ENCODE measurements at places on chromosomes 5 and 9.

GRCh38 chr9:15155826-15156225, 151.2 kb downstream of the TTC39B start:
- no peak for DNase-seq

DNA sequence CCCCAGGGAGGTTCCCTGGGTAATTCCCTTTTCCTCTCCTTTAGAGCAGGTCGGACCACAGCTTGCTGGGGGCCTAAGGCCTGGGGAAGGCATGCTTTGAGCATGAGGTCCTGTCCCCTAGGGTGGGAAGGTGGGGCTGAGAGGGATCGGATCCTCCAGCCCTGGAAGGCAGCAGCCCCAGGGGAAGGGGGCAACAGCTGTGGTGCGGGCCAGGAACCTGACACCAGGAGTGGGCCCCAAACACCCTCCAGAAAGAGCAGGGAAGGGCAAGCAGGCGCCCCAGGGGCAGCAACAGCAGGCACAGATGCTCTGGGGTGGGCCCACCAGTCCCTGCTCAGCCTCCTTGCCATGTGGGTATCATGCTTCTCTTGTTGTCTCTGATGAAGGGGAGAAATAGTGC, 3.2 kb upstream of the CORO2A start:
- no peak for DNase-seq

GRCh38 chr5:136038635-136039034, 9.8 kb downstream of the TGFBI start:
- DNase-seq, result no peak

GRCh38 chr5:82513738-82514137, 235.6 kb upstream of the RPS23 start:
- DNase-seq, result no peak

GRCh38 chr5:96823900-96824380, 16.2 kb upstream of the ERAP1 start:
- DNase-seq, result no peak

DNA sequence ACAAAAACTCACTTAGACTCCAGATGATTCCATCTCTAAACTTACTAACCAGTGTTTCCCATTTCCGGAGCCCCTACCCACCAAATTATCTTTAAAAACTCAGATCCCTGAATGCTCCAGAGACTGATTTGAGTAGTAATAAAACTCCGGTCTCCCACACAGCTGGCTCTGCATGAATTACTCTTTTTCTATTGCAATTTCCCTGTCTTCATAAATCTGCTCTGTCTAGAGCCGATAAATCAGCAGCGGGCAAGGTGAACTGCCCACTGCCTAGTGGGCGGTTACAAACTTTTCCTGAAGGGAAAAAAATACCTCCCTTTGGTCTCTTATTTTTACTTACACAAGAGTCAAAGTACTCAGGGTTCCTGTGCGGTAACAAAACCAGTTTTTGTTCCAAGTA, 624.4 kb upstream of the RORB start:
- no peak for DNase-seq

DNA sequence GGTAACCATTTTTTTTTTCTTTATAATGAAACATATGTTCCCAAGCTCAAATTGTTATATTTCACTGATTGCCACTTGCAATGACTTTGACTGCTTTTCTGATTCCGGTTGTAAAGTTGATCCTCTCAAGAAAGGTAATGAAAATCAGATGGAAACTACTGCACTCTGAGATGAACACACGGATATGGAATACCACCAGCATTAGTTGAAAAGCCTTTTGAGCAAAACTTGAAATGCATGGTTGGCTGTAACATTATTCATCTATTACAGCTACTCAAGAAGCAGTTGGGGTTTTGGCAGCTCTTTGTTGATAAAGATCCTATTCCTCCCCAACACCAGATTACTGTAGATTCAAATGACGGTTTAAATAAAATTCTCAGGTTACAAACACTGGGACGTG, 591.6 kb upstream of the DMAC1 start:
- no peak for DNase-seq

DNA sequence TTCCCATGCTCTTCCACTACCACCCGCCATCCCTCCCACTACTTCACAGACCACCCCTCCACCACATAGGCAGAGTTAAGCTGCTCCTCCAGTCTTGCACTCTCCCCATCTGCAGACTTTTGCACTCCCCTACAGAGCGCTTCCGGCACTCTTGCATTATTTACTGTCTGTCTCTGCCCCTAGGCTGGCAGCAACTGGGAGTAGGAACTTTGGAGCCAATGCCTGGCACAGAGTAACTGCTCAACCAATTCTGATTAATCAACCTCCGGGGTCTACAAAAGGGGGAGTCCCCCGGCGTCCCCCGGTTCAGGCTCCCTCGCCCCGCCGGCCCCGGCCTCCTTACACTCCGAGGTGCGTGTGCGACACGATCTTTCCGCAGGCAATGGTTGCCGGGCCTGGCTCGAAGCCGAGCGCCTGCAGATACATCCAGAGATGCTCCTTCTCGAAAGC, 498 bp downstream of the HAUS6 start:
- peak; percentile 26 for DNase-seq

- DNase-seq, result no peak
Measured at GRCh38 chr5:134088291-134088690, 26.2 kb upstream of the TCF7 start.

GRCh38 chr5:179912386-179912785, 4.7 kb upstream of the TBC1D9B start:
- no peak for DNase-seq

DNA sequence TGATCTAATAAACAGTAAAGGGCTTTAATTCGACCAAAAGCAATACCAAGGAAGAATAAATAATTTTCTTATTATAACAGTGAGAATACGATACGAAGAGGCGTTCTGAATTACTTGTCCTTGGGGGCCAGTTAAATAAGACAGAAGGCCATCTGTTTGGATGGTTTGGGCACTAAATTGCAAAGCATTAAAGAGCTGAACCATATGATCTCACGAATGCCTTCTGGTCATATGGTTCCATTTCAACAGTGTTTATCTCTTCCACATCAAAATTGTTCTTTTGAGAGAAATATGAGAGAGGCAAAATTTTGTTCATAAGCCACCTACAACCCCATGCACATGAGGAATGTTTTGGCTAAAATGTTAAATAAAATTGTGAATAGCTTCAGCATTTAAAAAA, 605.4 kb downstream of the PTPRD start:
- DNase-seq, result no peak

- no peak for DNase-seq
Measured at GRCh38 chr5:69415584-69415958, 655 bp downstream of the MARVELD2 start.

DNA sequence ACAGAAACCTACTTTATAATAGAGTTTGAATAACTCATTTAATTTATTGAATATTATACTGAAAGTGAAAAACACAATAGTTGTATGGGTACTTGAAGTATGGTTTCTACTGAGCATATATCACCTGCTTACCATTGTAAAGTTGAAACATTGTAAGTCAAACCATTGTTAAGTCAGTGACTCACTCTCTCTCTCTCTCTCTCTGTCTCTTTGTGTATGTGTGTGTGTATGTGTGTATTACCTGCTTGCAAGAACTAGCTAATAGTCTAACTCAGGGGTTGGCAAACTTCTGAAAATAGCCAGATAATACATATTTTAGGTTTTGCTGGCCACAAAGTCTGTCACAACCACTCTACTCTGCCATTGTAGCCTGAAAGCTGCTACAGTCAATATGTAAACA, 564.3 kb upstream of the ZNF608 start:
- DNase-seq, result no peak

GRCh38 chr9:134943411-134943810, 25.7 kb upstream of the FCN1 start:
- DNase-seq, result no peak

- DNase-seq, result no peak
Measured at GRCh38 chr5:148569948-148570347, 84.4 kb downstream of the HTR4 start.

DNA sequence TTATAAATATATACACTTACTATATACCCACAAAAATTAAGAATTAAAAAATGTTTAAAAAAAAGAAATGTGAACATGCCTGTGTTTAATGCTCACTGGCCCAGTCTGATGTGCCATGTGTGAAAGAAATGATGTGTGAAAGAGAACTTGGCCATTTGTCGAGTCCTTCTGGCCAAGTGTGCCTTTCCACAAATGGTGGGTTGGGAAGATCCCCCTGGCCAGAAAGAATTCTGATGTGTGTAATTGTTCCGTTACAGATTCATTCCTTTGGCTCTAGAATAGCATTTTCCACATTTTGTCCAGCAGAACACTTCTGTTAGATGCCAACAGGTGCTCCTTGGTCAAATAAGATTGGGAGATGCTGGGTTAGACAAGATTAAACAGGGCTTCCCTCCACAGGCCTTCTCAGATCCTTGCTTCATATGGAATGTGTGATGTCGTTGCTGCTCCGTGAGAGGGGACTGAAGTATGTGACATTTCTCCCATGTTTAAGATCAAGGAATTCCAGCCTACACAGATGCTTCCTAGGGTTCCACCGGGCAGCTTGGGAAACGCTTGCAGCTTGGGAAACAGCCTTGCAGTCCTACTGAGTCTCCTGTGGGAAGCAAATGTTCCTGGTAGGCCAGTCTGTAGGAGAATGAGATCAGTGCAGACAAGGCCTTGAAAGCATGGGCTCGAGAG, 32.1 kb downstream of the GDNF start:
- no peak for DNase-seq

GRCh38 chr5:173392172-173392571, 64.0 kb upstream of the STC2 start:
- DNase-seq, result no peak

GRCh38 chr5:16871746-16872339, 64.2 kb downstream of the MYO10 start:
- no peak for DNase-seq

DNA sequence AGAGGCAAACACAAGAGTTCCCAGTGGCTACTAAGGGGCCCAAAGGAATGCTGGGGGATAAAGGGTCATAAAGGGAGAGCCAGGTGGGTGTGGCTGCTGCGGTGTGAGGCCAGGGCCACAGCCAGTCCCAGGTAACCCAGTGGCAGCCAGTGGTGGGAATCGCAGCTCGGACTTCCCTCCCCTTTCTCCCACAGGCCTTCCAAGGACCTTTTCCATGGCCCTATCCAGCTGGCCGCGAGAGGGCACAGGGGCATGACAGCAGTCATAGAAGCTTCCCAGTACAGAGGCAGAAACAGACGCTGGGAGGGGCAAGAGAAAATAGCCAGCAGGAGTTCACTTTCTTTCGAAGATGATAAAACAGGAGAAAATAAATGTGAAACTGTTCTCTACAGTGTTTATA, 257.6 kb downstream of the SEMA5A start:
- no peak for DNase-seq

DNA sequence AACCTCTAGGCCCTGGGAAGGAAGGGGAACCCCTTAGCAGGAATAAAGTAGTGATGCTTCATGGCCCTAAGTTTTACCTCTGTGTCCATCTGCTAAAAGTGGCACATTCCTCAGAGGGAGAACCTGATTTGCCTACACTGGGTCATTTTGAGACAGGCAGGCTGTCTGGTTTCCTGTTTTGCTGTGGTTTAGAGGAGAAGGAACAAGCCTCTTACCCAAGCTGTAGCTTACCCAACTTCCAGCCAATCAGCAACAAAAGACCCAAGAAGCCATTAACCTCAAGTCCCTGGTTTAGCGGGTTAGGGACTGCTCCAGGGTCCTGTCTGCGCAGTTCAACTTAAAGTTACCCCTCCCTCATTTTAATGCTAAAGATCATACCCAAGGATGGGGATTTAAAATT, 411.0 kb downstream of the MAT2B start:
- no peak for DNase-seq

GRCh38 chr9:82893549-82893948, 169.4 kb downstream of the RASEF start:
- no peak for DNase-seq

- DNase-seq, result no peak
Measured at GRCh38 chr5:40404613-40405012, 275.1 kb upstream of the PTGER4 start.

- DNase-seq, result no peak
Measured at GRCh38 chr5:140261403-140262171, 41.3 kb downstream of the PFDN1 start.

- no peak for DNase-seq
Measured at GRCh38 chr9:99369327-99369722, 147.2 kb downstream of the SEC61B start.

GRCh38 chr9:79812507-79813257, 240.9 kb downstream of the TLE4 start:
- no peak for DNase-seq

Measured in activated CD8-positive, alpha-beta memory T cell treated with anti-CD3 and anti-CD28 coated beads, Interleukin-2, amount 50 U/mL, for 4 hours (primary cell).